ENCODE measurements at places on chromosomes 1 and 21.

DNA sequence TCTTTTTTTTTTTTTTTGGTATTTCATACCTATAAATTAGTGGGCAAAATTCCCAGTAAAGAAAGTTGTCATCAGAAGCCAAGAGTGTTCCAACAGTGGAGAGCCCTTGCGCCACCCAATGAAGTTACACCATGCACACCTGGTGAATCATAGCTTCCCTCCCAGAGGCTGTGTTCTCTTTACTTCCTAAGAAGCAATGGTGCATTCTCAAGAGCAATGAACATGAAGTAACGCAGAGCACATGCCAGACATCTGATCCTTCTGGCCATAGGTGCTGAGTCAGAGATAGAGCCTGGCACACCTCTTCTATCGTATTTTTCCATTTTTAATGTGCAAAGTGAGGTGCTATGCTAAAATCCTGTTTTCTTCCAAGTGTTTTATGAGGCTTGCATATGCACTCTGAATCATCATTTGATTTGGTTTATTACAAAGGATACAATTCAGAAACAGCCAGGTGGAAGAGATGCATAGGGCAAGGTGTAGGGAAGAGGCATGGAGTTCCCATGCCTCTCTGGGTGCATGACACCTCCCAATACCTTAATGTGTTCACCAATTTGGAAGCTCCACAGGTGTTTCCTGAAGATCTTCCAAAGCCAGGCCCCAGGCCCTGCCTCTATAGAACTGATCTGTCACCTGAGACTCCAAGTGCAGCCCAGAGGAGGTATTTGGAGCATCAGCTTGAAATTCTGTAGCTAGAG, 408.0 kb downstream of the SIPA1L2 start:
- DNase-seq: no peak

DNA sequence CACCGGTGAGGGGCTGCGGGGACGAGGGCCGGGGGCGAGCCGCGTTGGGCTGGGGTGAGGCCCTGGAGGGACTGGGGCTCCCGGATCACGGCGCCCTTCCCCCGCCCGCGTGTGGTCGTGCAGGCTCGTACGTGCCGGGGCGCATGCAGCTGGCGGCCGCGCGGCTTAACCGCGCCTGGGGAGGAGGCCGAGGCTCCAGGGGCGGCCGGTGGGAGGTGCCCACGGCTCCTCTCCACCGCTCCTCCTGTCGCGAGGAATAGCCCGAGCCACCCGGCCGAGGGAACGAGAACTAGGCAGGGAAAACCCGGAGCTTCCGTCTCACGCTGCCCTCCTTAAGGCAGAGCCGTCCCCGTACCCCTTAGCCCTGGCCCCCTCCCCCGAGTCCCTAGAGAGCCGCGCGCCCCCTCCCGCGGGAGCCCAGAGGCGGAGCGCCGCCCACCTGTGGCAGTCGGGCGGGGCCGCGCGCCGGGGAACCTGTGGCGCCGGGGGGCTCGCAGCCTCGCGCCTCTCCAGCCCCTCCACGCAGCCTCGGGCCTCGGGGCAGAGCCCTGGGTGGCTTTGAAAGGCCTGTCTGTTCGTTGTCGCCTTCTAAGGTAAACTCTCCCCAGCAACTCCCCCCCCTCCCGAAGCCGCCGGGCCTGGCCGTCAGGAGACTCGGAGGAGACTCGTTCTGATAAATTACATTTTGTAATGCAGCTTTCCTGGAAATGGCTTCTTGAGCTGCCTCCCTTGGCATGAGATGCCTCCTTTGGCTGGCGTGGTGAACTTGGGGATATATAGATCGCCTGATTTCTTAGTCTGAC, 746 bp downstream of the AK4 start:
- no peak for DNase-seq

- no peak for DNase-seq
These were observed 16.9 kb downstream of the PTPRF start for GRCh38 chr1:43547538-43548072.

DNA sequence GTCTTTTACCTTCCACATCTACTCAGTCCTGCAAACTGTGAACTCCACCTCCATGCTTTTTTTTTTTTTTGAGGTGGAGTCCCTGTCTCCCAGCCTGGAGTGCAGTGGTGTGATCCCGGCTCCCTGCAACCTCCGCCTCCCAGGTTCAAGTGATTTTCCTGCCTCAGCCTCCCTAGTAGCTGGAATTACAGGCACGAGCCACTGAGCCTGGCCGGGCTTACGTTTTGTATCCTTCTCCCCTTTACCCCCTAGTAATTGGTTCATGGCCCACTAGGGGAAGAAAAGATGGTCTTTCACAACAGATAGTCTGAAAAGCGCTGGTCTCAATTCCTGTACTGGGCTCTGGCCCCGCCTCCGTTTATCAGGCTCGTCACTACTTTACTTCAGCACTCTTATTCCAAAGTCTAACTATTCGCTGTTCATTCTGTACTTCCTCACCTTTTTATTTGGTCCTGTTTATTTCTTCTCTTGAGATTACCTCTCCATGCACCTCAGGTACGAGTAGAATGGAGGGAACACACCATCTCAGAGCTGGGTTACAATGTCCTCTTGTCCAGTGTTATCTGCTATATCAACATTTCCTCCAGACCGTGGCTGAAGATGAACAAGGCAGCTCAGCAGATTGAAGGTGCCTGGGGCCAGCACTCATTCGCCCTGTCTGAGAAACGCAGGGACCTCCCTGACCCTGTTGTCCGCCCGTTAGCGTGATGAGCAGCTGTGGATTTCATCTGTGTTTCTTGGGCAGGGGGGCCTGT, 16.2 kb downstream of the CNST start:
- DNase-seq: no peak

- no peak for DNase-seq
These were observed 56.4 kb downstream of the ELK4 start for GRCh38 chr1:205575294-205575885.

GRCh38 chr1:59819566-59820438, 5.1 kb downstream of the HOOK1 start:
- no peak for DNase-seq

DNA sequence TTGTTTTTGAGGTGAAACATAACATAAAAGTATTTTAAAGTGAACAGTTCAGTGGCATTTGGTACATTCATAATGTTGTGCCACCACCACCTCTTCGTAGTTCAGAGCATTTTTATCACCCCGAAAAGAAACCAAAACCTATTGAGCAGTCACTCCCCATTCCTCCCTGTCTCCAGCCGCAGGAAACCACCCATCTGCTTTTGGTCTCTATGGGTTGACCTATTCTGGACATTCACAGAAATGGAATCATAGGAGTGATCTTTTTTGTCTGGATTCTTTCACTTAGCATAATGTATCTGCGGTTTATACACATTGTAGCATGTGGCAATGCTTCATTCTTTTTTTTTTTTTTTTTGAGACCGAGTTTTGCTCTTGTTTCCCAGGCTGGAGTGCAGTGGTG, 141.2 kb downstream of the VPS13D start:
- no peak for DNase-seq

GRCh38 chr1:36573445-36573844, 90.7 kb upstream of the CSF3R start:
- no peak for DNase-seq

GRCh38 chr1:64082459-64082858, 121.0 kb upstream of the UBE2U start:
- DNase-seq: no peak

DNA sequence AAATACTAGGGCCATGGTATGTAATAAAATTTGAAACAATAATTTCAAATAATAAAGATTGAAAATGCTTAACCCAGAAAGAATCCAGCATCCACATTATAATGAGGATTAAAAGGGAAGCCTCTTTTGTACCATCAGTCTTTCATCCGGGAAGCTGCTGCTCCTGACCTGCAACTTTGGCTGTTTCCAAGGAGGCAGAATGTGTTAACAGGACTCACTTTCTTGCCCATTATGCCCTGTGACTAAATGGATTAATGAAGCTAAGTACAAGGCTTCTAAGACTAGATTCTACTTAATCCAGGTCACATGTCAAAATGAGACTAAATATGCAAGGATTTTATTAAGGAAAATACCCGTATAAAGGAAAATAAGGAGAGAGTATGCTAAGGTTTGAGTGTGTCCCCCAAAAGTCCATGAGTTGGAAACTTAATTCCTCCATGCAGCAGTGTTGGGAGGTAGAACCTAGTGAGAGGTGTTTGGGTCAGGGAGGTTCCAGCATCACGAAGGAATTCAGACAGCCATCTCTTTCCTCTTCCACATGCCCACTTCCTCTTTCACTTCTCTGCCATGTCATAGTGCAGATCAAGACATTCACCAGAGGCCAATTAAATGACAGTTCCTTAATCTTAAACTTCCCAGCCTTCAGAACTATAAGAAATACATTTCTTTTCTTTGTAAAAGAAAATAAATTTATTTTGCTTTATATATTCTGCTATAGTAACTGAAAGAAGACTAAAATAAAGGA, 27.7 kb downstream of the FMO2 start:
- DNase-seq: no peak

DNA sequence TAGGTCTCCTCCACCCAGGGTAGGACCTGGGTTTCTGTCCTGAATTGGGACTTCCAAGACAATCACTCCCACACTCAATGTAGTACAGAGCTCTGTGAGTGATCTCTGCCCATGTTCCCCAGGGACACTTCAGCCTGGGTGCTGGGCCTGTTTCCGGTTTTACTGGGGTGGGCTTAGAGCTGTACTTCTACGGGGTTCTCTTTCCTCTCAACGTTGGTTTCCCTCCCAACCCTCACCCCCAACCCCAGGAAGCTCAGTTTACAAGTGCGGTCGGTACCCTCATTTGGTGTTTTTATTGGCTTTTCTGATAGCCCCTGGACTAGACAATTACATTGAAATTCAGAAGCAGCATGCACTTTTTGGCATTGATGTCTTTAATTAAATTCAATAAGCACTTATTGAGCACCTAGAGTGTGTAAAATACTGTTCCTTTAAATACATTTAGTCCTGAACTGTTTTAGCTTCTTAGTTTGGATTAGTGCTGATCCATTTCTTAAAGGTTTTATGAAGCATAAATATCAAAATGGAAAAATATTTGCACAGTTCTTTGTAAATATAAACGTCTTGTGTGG, 542 bp upstream of the XPR1 start:
- DNase-seq: no peak

DNA sequence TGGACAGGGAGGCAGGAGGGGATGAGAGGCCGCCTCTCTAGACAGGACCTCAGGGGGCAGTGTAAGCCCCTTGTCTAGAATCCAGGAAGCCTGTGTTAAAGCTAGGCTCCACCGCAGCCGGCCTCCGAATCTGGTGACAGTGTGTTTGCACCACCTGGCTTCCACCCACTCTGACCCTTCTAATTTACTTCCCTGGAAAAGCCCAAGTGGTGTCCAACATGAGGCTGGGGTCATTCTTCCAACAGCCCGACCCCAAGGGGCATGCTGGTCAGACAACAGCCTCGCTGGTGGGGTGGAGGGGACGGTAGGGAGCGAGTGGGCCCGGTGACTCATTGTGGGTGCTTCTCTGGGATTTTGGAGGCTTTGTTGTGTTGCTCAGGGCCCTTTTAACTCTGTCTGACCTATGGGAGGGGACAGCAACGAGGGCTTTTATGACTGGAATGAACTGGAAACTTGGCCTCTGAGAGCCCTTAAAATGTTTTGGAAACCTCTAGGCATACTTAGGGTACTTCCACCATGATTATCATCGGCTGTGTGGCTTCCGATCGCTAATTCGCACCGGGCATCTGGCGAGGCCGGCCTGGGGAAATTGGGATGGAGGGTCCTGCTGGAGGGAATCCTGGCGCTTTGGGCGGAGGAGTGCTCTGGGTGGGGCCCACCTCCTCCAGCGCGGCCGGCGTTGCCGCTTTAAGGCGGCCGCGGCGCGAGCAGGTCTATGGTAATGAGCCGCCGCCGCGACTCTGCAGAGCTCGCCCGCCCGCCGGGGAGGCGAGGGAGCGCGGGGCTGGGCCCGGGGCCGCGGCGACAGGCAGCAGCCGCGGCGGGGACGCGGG, at the start of gene CELSR2:
Gene CELSR2 (plus strand): TSS at position 743 of the 833 bp plus-strand sequence. CDS start 541 bp downstream, outside the sequence.
- peak; percentile 44 for DNase-seq

DNA sequence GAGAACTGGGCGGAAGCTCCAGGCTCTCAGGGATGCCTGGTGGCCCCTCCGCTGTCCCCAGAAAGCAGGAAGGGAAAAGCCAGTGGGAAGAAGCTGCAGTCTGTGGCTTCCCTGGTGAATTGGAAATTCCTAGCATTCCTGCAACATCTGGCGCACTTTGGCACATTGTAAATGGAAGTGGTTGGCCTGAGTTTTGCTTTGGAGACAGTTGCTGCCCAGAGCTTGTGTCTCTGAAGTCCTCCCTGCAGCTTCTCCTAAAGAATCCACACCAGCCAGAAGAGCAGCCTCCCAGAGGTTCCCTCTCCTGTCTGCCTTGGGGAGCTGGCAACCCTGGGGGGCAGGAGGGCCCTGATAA, 48.2 kb downstream of the ARHGEF10L start:
- no peak for DNase-seq

DNA sequence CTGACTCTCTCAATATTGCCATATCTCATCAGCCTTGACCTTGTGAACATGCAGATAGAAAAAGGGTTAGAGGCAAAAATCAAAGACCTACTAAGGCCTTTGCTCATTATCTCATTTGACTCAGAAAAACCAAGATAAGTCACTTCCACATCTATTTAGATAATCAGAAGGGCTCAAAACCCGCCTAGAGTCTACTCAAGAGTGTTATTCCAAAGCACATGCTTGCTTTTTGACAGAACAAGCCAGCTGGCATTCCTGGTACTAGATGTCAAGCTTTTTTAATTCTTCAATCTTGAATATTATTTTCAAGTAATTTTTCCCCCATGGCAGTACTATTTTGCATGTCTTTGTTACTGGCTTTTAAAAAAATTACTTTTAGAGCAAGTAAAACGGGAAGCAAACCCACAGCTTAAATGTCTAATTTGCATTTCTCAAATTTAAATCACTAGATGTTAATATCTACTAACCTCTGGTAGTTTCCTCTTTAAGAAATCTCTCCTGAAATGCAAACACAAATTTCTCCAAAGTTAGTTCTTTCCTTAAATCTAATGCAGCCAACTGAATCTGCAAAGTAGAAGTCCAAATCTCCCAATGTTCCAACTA, 51.5 kb downstream of the APP start:
- no peak for DNase-seq

DNA sequence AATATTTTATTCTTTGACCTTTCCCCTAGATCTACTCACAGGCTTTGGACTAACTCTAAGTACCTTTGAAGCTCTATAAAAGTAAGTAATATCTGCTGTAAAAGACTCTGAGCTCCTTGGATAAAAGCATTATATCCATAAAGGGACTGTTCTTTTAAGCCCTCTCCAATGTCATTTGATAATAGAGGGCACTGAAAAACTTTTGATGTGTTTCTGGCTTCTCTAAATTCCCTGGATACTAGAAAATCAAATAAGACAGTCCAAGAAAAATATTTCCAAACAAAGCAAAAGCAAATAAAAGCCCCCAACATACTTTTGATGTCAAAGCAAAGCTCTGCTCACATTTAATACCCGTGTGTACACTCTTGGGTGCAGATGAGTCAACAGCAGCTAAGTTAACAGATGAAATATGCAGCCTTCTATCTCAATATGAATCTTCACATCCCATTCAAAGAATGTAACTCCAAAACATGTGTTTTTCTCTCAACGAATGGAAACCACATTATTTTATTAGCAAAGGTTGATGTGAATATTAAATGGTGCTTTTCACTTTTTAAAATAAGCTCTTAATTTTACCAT, 230.3 kb downstream of the CENPF start:
- no peak for DNase-seq

- no peak for DNase-seq
These were observed 7.7 kb upstream of the LMNA start for GRCh38 chr1:156106624-156107488.

GRCh38 chr1:68372487-68372886, 77.3 kb downstream of the RPE65 start:
- DNase-seq: no peak

Data from CD4-positive, alpha-beta T cell (primary cell).